ENCODE measurements at places on chromosomes 11 and 22.

GRCh38 chr11:128022007-128022368 lies 565.4 kb downstream of the ETS1 start:
- no peak for DNase-seq

DNA sequence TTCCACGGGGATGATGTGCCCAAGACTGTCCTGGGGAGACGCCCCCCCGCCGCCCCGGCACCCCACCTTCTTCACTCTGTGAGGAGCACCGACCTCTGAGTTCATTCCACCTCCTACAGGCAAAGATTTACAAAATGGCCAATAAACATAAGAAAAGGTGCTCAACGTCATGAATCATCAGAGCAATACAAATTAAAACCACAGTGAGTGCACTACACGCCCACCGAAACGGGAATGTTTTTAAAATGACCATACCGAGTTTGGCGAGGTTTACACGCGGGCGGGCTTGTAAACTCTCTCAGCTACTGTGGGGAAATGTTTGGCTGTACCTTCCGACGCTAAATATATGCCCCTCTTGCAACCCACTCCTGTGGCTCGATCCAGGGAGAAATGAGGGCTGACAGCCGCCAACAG lies 7.9 kb downstream of the NPTXR start:
- DNase-seq: no peak

DNA sequence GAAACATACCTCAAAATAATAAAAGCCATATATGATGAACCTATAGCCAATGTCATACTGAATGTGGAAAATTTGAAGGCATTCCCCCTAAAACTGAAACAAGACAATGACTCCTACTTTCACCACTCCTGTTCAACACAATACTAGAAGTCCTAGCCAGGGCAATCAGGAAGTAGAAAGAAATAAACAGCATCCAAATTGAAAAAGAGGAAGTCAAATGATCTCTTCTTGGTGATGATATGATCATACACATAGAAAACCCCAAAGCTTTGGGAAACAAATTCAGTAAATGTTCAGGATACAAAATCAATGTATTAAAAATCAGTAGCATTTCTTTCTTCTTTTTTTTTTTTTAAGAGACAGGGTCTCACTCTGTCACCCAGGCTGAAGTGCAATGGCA lies 109.9 kb downstream of the DLG2 start:
- DNase-seq: no peak

GRCh38 chr11:57057561-57057960 lies 68.8 kb downstream of the OR5AK2 start:
- no peak for DNase-seq

DNA sequence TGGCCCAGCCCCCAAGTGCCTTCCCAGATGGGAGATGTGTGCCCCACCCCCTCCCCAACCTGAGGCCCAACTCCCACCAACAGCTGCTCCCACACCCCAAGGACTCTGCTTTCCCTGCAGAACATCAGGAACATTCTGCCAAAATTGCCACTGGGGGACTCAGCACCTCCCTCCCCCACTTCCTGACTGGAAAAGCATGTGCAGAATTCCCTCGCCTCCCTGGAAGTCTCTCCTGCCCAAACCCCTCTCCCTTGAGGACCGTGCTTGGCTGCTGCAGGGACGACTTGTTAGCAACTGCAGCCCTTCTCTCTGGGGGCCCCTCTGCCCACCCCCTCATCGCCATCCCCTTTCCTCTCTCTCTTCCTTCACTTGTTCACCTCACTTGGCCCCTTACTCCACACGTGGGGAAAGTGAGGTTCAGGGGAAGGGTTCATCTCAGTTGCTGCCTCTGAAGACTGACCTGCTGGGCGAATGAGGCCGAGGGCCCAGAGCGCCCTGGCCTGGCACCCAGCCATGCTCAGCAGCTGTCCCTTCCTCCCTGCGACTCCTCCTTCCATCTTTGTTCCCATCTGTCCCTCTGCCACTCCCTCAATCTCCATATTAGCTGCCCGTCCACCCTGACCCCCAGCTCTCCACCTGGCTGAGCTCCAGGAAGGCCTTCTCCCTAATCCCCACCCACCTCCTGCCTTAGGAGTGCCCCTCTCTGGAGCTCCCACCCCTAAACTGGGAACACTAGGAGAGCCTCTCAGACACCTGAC lies 105.1 kb downstream of the CHST1 start:
- peak; percentile 50 for DNase-seq

- DNase-seq: no peak
Observed at GRCh38 chr22:39090426-39091064, 6.5 kb upstream of the APOBEC3H start.

- DNase-seq: no peak
Observed at GRCh38 chr11:35009191-35009943, 92.9 kb downstream of the PDHX start.

DNA sequence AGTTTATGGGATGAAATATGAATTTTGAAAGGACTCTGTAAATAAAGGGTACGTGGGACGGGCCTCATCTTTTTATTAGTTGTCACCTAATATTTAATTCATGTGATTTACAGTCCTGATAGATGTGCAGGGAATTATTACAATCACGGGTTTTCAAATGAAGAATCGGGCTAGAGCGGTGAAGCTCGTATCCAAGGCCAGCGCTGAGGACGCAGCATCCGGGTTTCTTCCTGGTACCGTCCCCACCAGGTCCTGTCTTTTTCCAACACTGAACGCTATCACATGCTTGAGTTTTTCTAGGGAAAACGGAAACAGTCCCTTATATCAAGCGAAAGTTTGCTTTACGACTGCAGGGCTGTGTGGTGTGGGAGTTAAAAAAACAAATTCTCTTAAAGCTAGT lies 787 bp downstream of the SMDT1 start:
- DNase-seq: no peak

- no peak for DNase-seq
Observed at GRCh38 chr11:126840201-126840886, 160.2 kb downstream of the KIRREL3 start.

- no peak for DNase-seq
Observed at GRCh38 chr11:73939096-73939495, 11.7 kb upstream of the DNAJB13 start.

DNA sequence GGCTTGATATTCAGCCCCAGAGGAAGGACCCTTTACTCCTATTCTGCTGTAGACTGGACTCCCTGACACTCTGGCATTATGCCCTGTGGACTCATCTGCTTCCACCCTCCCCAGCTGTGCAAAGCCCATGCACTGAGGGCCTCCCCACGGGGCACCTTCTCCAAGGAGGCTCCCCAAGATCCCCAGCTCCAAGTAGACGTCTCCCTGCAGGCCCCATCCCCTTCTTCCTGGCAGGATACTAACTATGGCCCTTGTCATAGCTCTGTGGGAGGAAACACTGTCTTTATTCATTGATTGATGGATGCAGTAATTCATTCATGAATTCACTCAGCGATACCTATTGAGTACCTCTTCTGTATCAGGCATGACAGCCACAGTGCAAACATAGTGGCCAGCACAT lies 15.3 kb upstream of the APOL6 start:
- DNase-seq: no peak

DNA sequence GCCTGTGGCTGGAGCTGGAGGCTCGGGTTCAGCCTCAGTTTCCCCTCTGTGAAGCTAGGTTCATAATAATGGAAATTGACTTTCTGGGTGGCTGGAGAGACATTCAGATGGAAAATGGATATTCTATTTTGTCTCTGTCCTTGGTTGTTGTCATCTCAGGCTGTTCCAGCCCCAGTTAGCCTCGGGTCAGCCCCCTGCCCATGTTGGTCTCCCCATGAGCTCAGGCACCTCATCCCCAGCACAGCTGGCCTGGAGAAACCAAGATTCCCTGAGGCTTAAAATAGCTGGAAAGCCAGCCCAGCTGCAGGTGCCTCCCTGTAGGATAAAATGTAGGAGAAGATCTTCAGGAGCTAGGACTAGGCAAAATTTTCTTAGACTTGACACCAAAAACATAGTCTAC lies 129.5 kb downstream of the MED15 start:
- no peak for DNase-seq

DNA sequence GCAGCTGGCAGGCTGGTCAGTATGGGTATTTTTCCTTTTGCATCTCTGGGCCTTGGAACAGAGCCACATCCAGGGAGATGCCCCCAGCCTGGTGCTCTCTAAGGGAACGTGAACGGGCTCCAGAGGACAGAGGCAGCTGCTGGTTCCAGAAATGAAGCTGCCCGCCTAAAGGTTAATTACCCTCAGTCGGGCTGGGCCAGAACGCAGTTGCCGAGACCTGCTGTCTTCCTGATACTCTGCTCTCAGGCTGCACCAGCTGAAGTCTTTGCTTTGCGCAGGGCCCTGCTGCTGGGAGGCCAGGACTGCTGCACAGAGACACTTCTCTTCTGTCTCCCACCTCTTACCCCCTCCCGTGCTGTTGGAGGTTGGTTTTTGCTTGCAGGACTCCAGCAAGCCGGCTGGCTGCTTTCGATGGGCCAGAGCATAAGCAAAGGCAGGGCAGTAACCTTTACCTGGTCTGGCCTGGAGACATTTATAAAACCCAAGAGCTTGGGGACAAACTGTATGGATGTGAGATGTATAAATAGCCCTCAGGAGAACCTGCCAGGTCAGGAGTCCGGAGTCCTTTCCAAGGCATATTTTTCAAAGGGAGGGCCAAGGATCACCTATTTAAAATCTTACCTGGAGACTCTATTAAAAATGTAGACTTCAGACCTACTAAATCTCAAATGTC lies 197.1 kb downstream of the GRIK4 start:
- DNase-seq: no peak

DNA sequence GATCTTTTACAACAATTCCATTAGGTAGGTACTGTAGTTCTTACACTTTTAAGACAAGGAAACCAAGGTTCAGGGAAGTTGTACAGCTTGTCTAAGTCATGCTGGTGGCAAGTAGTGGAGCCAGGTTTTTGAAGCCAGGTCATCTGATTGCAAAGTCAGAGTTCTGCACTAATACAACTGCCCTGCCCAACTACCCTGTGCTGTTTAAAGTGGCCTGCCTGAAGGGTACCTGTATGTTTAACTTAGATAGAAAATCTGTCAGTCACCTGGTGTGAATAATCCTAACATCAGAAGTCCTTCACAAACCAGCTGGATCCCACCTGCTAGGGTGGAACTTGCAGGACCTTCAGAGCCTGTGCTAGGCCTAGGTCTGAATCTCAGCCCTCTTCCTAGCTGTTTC lies 44.2 kb downstream of the ARFGAP2 start:
- DNase-seq: no peak

GRCh38 chr22:45960477-45961386 lies 16.2 kb downstream of the WNT7B start:
- no peak for DNase-seq

- DNase-seq: no peak
Observed at GRCh38 chr11:104813532-104813931, 84.7 kb downstream of the CASP12 start.

GRCh38 chr11:116613206-116613875 lies 159.4 kb downstream of the BUD13 start:
- peak; percentile 82 for DNase-seq

- DNase-seq: no peak
Observed at GRCh38 chr11:3983101-3983500, 111.5 kb upstream of the RRM1 start.

GRCh38 chr11:92870196-92870832 lies 99.1 kb upstream of the MTNR1B start:
- no peak for DNase-seq

GRCh38 chr11:13463779-13464290 lies 813 bp upstream of the BTBD10 start:
- DNase-seq: no peak

- no peak for DNase-seq
Observed at GRCh38 chr11:95595973-95596489, 193.6 kb downstream of the FAM76B start.

GRCh38 chr11:126405374-126405773 lies 49.9 kb downstream of the ST3GAL4 start:
- DNase-seq: no peak

GRCh38 chr11:15910761-15911160 lies 445.6 kb downstream of the SOX6 start:
- no peak for DNase-seq

- DNase-seq: no peak
Observed at GRCh38 chr22:38921120-38921519, 36.3 kb upstream of the APOBEC3A start.

GRCh38 chr11:74459584-74459983 lies 7.8 kb downstream of the KCNE3 start:
- no peak for DNase-seq

DNA sequence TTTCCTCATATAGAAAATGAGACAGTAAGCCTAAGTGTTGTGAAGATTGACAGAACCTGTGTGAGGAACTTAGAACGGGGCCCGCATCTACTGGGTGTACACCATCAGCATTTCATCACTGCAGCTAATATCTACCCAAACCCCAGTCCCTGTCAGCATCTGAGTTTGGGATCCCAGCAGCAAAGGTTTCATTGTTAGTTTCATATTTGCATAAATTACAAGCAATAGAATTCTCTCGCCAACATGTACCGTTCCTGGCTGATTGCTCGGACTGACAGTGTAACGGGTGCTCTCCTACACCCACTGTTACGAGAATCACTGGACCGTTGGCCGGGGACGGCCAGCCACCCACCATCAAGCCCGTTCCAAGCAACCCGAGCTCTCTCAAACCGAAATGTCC lies 10.4 kb upstream of the TMPRSS6 start:
- DNase-seq: no peak

All from retina (tissue), 1 donor.